Kidney epithelial cell (primary cell): ENCODE measurements at places on chromosomes 11 and 22.

- DNase-seq, result no peak
These were observed 644.1 kb downstream of the OPCML start for GRCh38 chr11:132888226-132888625.

DNA sequence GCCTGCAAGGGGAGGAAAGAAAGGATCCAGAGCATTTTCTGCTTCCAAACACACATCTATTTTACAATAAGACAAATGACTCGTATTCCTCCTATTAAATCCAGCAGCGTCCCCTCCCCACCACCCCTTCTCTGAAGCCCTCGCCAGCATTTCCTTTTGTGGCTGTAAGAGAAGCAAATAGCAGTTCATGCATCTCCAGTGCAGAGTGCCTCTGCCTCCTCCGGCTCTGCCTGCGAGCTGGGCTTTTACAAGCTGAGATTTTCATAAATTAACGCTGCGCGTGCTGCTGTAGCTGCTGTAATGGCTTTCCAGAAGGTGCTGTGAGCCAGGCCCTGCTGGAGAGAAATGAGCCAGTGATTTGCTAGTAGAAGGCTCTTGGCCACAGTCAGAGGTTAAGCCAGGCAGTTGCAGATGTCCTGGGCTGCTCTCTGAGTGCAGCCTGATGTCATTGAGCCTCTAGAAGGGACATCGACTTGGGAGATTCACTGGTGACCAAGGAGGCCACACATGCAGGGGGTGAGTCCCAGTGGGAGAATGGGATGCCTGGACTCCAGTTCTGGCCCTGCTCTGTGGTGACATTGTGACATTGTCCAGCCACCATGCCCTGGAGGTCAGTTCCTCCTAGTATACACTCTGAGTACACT lies 134.5 kb upstream of the NAV2 start:
- DNase-seq, result no peak

DNA sequence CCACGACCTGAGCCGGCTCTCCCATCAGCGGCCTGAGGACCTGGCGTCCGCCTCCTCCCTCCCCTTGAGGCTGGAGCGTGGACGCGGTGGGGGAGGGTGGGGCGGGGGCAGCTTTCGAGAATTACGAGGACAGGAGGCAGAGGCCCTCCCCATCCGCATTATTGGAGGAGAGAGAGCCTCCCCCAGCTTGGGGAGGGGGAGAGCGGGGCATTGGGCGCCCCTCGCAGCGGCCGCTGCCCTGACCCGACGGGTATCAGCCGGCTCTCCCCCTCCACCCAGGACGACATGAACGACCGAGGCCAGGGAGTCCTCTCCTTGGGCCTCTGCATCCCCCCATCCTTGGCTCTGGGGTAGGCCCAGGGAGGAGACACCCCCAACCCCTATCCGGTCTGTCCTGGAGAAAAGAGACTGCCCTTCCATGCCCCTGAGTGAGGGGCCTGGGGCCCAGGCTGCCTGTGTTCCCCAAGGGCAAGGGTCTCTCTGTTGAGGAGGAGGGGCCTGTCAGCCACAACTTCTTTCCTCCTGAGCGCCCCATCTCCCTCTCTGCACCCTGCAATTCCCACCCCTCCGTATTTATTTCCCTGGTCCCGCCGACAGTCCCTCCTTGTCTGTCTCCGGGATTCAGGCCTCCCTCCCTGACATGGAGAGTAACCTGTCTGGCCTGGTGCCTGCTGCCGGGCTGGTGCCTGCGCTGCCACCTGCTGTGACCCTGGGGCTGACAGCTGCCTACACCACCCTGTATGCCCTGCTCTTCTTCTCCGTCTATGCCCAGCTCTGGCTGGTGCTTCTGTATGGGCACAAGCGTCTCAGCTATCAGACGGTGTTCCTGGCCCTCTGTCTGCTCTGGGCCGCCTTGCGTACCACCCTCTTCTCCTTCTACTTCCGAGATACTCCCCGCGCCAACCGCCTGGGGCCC lies 495 bp downstream of the GPR137 start:
- no peak for DNase-seq

- no peak for DNase-seq
These were observed 439 bp downstream of the LMO1 start for GRCh38 chr11:8263109-8263768.

GRCh38 chr11:61193596-61193995 lies 9.7 kb upstream of the PGA3 start:
- no peak for DNase-seq

- DNase-seq, result no peak
These were observed 15.3 kb downstream of the TMPRSS13 start for GRCh38 chr11:117913736-117914397.

- DNase-seq, result no peak
These were observed 69.7 kb downstream of the APIP start for GRCh38 chr11:34846467-34846866.

DNA sequence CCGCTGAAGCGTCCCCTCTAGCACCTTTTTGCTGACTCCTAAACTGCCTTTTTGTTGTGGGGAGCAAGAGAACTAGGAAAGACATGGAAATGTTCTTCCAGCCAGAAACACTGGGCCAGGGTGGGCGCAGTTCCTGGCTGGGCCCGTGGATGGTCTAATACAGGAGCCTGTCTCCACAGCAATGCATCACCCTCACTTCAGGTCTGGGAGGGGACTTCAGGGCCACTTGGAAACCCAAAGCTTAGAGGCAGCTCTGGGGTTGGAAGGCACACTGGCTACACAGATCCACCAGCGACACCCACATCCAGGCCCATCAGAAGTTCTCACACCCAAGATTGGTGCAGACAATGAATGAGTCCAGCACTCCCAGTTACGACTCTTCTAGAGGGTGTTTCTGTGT lies 120.3 kb downstream of the ETS1 start:
- DNase-seq, result no peak

- DNase-seq, result no peak
These were observed 135.8 kb downstream of the TEAD1 start for GRCh38 chr11:12809864-12810567.

DNA sequence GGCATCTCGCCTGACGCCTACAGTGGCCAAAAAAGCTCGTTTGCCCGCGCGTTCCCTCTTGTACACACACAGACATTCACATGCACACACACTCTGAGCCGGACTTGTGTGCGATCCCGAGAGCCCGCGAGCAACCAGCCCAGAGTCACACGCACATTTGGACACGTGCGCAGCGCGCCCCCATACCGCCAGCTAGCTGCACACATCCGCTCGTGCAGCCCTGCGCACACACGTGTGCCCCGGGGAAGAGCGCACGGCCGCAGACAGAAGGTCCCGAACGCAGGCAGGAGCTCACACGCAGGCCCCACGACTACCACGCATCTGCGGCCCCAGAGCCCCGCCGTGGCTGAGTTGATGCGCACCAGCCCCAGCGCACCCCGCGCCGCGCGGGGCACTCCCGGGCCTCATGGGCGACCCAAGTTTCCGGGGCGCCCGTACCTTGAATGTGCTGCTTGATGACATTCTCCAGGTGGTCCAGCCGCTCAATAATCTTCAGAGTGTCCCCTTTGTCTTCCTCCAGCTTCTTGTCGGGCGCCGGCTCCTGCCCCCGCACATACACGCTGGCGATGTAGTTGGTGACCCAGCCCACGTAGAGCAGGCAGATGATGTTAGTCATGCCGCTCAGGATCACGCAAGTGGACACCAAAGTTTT lies 758 bp downstream of the GALNT18 start:
- DNase-seq, result no peak

- no peak for DNase-seq
These were observed 63.2 kb upstream of the FIBIN start for GRCh38 chr11:26930518-26931247.

GRCh38 chr22:24512043-24512442 lies 16.9 kb downstream of the UPB1 start:
- no peak for DNase-seq

DNA sequence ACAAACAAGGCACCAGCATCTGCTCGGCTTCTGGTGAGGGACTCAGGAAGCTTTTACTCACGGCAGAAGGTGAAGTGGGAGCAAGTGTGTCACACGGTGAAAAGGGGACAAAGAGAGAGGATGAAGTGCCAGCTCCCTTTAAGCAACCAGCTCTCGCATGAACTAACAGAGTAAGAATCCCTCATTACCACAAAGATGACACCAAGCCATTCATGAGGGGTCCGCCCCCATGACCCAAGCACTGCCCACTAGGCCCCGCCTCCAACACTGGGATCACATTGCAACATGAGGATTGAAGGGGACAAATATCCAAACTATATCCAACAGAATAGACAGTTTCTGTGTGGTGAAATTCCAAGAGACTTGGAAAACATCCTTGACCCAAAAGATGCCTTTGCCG lies 198.2 kb upstream of the POU2AF2 start:
- no peak for DNase-seq

- no peak for DNase-seq
These were observed 29.9 kb downstream of the GLB1L2 start for GRCh38 chr11:134361661-134362060.

DNA sequence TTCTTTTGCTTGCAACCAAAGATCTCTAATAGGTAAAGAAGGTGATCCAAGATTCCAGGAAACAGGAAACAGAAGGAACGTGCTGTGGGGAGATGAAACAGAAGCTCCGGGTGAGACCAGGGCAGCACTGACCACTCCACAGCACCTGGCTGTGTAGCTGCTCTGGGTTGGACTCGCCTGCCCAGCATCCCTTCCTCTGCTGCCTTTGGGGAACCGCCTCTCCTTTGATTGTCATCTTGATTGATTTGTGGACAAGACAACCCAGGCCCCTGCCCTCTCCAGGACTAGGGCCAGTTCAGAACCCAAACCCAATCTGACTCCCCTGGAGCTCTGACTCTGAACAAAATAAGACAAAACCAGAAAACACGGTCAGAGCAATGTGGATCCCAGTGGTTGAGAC lies 14.7 kb upstream of the APOBEC3A start:
- no peak for DNase-seq

GRCh38 chr11:104736502-104736901 lies 161.8 kb downstream of the CASP12 start:
- no peak for DNase-seq

- DNase-seq, result no peak
These were observed 172.0 kb upstream of the CADM1 start for GRCh38 chr11:115676206-115676605.

GRCh38 chr11:65251476-65251875 lies 10.3 kb upstream of the POLA2 start:
- no peak for DNase-seq

- no peak for DNase-seq
These were observed 22.3 kb downstream of the DDX6 start for GRCh38 chr11:118768690-118769089.

DNA sequence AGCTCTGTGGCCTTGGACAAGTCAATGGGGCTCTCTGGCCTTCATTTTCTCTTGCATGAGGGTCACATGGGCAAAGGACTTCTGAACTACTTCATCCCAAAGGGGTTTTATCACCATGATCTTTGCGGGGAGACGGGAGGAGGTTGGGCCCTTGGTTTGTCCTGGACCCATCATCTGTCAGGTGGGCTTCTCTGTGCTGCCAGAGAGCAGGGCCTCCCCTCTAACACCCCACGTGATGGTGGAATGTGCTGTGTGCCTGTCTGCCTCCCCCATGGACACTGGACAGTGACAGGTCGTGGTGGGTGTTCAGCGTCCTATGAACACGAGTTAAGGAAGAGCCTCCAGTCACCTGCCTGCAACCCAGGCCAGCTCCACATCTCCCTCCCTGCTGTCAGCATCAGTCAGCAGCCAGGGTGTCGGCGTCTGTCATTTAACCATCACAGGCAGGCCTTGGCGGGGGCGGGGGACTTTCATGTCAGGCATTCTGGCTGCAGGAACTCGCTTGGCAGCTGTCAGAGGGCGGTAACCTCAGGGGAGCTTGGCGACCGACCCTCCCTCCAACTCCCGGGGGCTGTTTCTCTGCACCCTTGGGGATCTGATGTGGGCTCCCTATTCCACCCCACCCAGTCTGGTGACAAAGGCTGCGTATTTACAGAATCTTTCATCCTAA lies 2.6 kb upstream of the SUN2 start:
- no peak for DNase-seq

DNA sequence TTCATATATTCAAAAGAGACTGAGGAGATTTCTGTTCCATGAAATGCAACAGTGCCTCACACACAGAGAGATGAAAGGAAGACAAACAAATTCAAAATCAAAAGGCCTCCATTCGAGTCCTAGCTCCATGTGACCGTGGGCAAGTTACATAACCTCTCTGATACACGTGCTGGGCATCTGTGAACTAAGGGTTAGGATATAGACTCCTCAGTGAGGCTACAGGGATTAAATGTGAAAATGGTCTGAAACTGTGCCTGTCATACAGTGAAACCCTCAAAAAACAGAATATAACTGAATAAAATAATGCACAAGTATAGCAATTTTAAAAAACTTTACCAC lies 111.8 kb upstream of the MTMR2 start:
- DNase-seq, result no peak

GRCh38 chr22:46029036-46029435 lies 52.1 kb upstream of the WNT7B start:
- DNase-seq, result no peak
